ENCODE measurements at places on chromosomes 5 and 9. TPM values are rescaled to one million over a fixed set of nuclear protein-coding genes. Genes with fewer than 3 reads are reported as not detected.

OTP gene
- total RNA-seq, result not detected

GHR gene
- 5.7 TPM for total RNA-seq

GGTA1 gene
- 12.5 TPM for total RNA-seq

MAML1 gene
- 31.3 TPM for total RNA-seq

BTNL3 gene
- total RNA-seq, result 2.0 TPM

SLC23A1 gene
- total RNA-seq, result 2.4 TPM

PRSS3 gene
- total RNA-seq, result not detected

DDX46 gene
- total RNA-seq, result 54.5 TPM

GRCh38 chr9:23557689-23558088 lies 268.4 kb downstream of the ELAVL2 start:
- DNase-seq, result no peak

DNA sequence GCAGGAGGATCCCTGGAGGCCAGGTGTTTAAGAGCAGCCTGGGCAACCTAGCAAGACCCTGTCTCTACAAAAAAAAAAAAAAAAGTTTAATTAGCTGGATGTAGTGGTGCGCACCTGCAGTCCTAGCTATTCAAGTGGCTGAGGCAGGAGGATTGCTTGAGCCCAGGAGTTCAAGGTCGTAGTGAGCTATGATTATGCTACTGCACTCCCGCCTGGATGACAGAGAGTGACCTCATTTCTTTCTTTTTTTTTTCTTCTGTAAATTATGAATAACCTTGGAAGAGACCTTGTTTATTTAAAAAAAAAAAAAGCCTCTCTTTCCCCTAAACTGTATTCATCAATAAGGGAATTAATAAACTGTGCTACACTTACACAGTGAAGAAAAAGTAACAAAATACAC lies 43.6 kb upstream of the SLC30A5 start:
- no peak for DNase-seq

DNA sequence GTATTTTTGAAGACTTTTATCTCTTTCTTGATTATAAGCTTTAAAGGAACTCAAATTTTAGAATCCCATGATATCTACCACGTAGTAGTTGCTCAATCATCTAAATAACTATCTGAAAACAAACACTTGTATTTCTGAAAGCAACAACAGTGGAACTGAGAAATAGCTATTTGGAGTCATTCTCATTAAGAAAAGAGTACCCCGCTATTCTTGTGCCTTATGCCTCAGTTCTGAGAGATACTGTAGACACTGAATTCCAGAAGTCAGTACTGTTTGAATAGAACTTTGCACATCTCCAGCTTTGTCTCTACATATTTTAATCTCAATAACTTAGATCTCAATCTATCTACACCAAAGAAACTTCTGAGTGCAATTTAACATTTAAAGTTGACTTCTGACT lies 11.4 kb downstream of the CHD1 start:
- DNase-seq, result no peak

- DNase-seq, result no peak
These were observed 293.5 kb downstream of the HINT1 start for GRCh38 chr5:130871346-130872086.

- no peak for DNase-seq
These were observed 87.0 kb downstream of the LNPEP start for GRCh38 chr5:97022898-97023297.

- no peak for DNase-seq
These were observed 203.7 kb downstream of the NXNL2 start for GRCh38 chr9:88738709-88739108.
